Activated T-cell treated with anti-CD3 and anti-CD28 coated beads for 1 hour (primary cell): ENCODE measurements at places on chromosomes 3 and 15.

DNA sequence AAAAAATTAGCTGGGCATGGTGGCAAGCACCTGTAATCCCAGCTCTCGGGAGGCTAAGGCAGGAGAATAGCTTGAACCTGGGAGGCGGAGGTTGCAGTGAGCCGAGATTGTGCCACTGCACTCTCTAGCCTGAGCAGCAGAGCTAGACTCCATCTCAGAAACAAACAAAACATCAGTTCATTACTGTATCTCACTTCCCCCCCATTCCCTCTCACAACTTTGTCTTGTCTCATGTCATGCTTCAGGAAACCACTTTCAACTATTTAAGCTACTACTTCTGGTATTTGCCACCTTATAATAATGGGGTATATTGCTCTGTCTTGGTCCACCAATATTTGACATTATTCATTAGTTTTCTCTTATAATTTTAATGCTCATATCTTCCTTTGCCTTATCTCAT is 26.2 kb downstream of the PIK3CA start:
- DNase-seq, result no peak

DNA sequence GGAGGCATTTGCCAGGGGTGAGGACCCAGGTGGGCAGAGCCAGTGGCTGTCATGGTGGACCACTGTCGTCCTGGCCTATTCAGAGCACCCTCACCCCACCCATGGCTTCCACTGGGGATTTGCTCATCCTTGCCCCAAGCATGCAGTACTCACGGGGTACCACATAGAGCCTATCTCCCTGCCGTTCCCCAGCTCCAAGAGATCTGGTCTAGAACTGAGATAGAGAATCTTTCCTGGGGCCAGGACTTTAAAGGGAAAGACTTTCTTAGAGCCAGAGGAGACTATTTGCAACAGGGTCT is 76.9 kb upstream of the TNFAIP8L3 start:
- DNase-seq, result no peak

- DNase-seq, result no peak
Observed at GRCh38 chr3:188470508-188471130, 316.7 kb downstream of the LPP start.

- no peak for DNase-seq
Observed at GRCh38 chr15:41011055-41011815, 58.0 kb downstream of the CHAC1 start.

DNA sequence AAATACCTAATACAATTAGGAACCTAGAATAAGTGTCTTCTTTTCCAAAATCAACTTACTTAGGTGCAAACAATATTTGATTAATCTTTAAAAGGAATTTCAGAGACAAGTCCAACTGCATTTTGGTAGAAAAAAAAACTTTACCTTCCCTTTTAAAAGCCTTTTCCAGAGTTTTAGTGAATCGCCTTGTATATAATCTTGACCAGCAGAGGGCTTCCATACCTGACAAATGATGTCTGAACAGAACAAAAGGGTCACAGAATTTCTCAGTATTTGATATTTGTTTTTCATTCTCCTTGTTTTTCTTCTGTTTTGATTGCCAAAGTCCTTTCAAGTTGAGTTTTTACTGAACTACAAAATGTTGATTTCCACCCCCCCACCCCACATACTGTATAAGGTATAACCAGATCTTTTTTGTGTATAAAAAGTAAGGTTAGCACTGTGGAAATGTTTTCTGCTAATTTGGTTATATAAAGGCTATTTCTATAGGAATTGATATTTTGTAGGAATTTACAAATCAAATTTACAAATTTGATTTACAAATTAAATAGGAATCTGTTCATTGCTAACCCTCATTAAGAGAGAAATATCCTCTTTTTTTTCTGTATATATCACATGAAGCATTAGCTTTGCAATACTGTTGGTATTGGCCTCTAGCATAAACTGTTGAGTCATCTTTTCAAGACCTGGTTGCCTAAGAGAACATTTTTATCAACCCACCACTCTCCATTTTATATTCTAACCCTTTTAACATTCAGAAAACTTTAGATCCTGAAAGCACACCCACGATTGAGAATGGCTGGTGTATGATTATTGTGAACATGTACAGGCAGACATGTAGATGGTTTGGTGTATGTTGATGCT is 464.1 kb upstream of the RARB start:
- DNase-seq, result no peak

DNA sequence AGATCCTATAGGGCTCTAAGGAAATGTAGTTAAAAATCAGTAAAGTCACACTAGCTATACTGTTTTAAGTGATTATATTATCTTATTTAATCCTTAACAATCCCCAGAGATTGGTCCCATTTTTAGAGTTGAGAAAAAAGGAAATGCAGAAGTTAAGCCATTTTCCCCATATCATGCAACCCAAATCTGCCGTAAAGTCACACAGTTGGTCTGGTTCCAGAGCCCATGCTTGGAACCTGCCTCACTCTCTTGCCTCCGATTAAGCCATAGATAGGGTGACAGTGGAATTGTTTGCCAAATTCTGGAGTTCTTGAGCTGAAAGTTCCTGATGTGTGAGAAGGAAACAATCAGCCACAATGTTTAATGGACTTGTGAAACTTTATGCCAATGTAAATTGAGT is 2.3 kb upstream of the P2RY13 start:
- DNase-seq, result no peak
